ENCODE measurements at places on chromosomes 16 and 17.
A peak's percentile ranks its signal among the peaks of the same experiment; 100 is the strongest.

- no peak for DNase-seq
Observed at GRCh38 chr16:79914961-79915720, 314.6 kb upstream of the MAF start.

- DNase-seq: no peak
Observed at GRCh38 chr16:4699046-4699556, 5.7 kb downstream of the NUDT16L1 start.

DNA sequence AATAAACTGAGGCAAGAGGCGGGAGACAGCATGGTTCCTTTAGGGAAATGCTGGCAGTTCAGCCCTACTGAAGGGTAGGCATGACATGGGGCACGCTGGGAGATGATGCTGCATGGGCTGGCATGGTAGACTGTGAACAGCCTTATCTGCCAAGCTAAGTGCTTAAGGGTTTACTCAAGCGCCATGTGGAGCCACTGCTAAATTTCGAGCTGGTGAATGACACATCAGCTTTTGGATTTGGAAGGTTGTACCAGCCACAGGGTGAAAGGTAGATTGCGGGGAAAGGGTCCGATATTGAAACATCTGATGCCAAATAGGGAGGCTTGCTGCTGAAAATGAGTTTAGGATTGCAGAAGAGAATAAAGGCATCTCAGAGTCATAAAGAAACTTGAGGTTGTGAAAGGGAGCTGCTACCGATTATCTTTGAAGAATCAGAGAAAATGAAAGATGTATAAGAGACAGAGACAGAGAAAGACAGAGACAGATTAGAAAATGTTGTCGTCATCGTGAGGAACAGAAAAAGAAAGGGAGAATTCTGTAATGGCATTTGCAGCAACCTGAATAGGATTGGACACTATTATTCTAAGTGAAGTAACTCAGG is 16.3 kb downstream of the PIK3R5 start:
- DNase-seq: no peak

- no peak for DNase-seq
Observed at GRCh38 chr17:56510554-56511342, 82.8 kb upstream of the NOG start.

DNA sequence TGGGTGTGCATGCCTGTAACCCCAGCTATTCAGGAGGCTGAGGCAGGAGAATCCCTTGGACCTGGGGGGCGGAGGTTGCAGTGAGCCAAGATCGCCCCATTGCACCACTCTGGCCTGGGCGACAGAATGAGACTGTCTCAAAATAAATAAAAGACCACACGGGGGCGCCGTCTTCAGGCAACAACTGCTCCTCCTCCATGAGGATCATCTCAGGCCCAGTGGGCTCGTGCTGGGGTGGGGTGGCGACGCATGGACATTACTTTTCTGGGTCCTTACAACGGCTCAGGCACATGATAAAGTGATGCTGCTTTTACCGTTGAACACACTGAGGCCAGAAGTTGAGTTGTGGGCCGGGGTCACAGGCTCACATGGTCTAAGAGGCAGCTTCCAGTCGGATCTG is 56.2 kb downstream of the PRMT7 start:
- peak; percentile 36 for DNase-seq

GRCh38 chr17:28142305-28142704 is 99.8 kb downstream of the NLK start:
- no peak for DNase-seq
